Activated CD8-positive, alpha-beta T cell treated with anti-CD3 and anti-CD28 coated beads for 36 hours (primary cell): ENCODE measurements at places on chromosomes 4 and X. TPM values are rescaled to one million over a fixed set of nuclear protein-coding genes. Genes with fewer than 3 reads are reported as not detected.

DNA sequence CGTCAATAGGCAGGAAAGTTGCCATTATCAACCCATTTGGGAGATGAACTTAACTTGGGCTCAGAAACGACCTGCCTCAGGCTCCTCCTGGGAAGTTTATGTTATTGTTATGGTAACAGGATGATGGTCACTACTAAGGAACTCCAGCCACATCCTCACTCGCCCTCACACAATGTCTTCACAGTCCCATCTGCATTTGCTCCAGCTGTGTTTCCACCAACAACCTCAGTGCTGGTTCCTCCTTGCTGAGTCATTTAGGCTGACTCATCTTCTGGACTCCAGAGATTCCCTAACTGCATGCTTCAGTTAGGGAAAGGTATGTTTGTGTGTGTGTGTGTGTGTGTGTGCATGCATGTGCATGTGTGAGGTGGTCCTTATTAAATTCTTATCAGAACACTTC lies 293.4 kb upstream of the BOD1L1 start:
- DNase-seq, result no peak

- DNase-seq, result no peak
These were observed 21.2 kb upstream of the LCORL start for GRCh38 chr4:18042754-18043153.

- DNase-seq, result no peak
These were observed 84.7 kb downstream of the NHS start for GRCh38 chrX:17459661-17460060.

DNA sequence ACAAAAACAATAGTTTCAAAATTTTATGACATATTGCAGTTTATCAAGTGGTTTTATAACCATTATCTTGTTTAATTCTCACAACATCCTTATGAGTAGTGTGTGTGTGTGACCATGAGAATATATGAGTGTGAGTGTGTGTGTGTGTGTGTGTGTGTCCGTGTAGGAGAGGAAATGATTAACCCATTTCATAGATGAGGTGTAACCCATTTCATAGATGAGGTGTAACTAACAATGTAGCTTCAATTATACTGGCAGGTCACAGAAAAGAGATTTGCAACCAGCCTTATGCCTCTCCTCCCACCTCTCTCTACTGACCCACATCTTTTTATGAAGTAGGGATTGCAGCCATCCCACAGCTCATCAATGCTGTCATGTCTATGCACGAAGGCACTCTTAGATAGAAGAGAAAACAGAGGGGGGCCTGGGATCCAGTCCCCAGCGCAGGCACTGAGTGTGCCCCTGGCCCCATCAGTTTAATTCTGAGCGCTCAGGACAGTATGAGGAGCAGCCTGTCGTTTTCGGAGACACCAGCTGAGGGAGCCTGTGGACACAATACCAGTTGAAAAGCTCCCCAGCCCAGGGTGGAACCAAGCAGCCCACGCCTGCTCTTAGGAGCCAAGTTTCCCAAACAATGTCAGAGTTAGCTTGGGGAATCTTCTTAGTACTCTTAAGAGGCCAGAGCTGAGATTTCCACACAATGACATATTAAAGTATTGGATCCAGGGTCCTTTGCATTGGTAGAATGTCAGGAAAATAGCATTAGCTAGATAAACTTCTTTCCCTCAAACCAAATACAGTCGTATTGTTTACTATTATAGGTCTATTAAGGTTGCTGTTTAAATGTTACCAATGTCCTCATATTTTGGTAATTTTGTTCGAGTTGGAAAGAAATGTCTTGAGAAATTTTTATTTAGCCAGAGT lies 88.6 kb downstream of the PALLD start:
- DNase-seq, result peak; percentile 59

Gene CYP2U1
- 3.1 TPM for total RNA-seq

- no peak for DNase-seq
These were observed 40.6 kb upstream of the NAA11 start for GRCh38 chr4:79366422-79366821.

- no peak for DNase-seq
These were observed 466.4 kb downstream of the STIM2 start for GRCh38 chr4:27326991-27327390.

- DNase-seq, result no peak
These were observed 6.9 kb upstream of the PNMA6A start for GRCh38 chrX:153065389-153065788.

- no peak for DNase-seq
These were observed 102.5 kb downstream of the SH3RF1 start for GRCh38 chr4:169167957-169168858.

GRCh38 chr4:162170509-162170908 lies 6.7 kb upstream of the FSTL5 start:
- no peak for DNase-seq

DNA sequence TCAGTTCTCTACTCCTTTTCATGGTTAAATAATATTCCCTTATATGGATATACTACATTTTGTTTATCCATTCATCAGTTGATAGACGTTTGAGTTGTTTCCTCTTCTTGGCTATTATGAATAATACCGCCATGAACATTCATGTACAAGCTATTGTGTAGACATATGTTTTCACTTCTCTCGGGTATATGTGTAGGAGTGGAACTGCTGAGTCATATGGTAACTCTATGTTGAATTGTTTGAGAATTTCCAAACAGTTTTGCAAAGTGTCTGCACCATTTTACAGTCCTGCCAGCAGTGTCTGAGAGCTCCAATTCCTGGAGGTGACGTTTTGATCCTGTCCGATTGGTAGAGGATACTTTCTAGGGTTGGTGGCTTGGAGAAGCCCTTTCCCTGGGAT lies 23.6 kb downstream of the PLAC1 start:
- DNase-seq, result no peak

DNA sequence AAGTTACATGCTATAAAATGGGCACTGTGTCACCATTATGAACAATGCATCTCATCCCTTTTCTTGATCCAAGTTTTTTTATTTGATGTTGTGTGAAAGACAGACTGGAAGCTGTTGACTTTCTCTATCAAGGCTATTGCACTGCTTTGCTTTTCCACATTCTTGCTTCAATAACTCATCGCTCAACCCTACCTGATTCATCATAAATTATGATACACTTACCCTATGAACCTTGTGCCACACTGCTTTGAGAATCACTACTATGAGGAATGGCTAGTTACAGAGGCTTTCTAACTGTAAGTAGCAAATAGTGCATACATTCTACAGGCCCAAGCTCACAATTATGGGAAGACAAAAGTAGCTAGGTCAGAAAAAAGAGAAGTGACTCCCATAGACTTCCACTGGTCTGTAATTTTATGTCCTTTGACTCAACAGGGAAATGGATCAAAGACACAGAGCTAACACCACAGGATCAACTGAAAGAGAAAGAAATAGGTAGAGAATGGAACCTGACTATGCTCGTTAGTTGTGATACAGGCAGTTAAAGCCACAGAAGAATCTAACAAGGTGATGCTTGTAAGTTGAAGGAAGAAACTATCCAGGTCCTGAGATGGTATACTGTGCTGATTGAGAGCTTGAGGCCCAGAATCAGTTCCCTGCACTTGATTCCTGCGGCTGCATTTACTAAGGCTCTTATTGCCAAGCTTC lies 163.5 kb downstream of the PPP3CA start:
- no peak for DNase-seq

GRCh38 chr4:142549248-142549647 lies 296.9 kb downstream of the INPP4B start:
- DNase-seq, result no peak

Gene CXorf49
- not detected for total RNA-seq

Gene PPEF2
- 0.25 TPM for total RNA-seq

DNA sequence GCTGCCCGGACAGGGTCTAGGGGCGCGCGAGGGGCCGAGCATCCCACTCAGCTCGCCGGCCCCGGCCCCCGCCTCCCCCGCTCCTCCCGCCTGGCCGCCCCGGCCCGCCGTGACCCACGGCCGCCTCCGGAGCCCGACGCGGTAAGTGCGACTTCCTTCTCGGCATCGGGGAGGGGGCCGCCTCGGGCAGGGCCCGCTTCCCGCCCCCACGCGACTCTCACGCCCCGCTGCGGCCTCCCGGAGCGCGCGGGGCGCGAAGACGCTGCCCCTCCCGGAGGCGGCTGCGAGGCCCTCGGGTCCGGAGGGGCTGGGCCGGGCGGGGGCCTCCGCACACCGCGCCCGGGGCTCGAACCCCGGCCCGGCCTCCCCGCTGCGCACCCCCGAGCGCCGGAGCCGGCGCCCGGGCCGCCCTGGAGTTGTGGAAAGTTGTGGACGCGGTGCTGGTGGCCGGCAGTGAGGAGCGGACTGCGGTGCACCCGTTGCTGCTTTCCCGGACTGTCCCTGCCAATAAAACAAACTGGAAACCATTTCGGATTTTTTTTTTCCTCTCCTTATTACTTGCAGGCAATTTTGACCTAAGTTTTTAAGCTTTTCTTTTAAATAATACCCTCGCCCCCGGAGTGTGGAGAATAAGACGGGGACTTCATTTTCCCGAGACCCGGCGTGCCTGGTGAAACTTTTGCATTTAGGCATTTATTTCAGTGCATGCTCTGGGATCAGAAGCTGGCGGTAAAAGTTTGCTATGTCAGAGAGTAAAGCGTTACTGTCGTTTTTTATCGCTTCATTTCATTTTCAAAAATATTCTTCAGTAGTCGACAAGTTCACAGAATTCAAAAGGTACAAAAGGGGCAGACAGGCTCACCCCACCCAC lies 13.0 kb upstream of the TMEM156 start:
- DNase-seq, result peak; percentile 46

Gene TSPYL2
- total RNA-seq, result 56.8 TPM

DNA sequence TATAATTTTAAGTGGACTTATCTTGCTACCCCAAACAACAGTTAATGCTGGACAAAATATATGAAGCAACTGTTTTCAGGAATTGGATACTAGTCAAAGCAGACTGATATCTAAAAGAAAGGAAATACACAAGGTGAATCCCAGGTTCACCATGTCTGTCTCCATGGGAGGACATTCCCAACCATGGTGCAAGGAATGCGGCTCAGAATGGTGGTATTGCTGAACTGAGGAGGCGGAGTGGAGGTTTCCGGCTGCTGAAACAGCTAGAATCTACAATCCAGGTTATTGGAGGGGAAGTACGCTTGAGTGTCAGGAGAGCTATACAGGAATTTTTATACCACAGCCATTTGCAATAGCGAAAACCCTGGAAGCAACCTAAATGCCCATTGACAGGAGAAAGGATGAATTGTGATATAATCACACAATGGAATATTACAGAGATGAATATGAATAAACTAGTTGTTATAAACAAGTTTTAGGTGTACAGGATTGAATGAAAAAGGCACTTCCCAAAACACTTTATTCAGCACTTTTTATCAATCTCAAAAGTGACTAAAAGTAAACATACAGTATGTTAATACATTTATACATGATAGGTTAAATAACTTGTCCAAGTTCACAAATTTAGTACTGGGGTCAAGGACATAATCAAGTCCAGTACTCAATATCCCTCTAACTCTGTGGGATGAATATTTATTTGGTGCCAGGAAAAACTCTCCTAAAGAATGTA lies 9.0 kb downstream of the HMGB2 start:
- no peak for DNase-seq

DNA sequence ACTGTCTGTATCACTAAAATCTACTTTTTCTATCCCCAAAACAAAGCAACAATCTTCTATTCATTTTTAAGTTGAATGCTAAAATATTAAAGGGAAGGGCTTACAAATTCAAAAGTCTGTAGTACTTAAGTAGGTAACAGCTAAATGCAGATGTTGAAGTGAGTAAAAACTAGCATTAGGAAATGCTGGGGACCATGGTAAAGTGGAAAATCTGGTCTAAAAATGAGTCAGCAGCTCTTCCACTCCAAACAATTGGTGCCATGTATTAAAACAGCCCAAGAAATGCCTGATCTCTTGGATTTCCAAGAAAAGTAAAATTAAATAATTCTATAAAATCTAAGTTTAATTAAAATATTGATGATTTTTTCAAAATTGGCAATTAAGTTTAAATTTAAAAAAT lies 73.3 kb upstream of the PPP3CA start:
- DNase-seq, result no peak

DNA sequence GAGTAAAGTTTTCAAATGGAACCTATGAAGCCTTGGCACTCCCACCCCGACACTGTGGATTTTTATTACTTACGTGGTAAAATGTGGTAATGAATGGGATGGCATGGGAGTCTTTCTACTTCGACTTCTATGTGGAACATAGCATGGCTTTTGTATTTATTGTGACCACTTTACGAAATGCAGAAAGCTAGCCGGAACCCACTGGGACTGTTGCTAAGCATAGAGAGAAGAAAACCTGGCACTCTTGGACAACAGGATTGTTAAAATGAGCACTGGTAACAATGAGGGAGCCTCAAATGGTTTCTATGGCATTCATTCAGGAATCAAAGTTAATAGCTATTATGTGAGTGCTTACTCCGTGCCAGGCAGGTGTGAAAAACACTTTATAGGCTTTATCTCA lies 113.3 kb downstream of the PDS5A start:
- DNase-seq, result no peak

DNA sequence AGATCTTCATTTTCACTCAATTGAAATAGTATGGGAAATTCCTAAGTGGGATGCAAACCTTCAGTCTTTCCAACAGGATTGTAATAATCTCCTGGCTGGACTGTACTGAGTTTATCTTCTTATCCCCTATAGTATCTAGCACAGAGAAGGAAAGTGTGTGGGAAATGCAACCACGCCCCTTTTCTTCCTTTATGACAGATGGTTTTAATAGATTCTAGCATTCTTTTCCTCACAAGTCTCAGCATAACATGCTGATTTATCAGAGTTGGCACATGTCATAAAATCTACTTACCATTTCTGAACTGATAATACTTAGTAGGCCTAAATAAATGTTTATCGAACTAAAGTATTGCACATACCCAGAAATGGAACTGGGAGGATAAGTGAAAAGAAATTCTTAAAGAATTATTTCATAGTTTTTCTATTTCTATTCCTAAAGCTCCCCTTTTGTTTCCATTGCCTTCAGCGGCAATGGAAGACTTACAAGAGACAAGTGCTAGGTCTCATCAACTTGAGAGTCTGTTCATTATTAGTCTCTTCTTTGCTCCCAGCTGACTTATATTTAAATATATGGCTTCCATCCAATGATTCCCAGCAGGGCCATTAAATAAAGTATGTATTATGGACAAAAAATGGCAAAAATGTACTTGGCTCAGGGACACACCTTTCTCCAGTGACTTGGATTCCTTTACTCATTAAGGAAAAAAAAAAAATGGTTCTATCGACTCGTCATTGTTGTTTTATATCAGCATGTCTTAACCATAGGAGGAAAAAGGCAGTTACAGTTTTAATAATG lies 484.5 kb downstream of the IL1RAPL1 start:
- DNase-seq, result no peak

DNA sequence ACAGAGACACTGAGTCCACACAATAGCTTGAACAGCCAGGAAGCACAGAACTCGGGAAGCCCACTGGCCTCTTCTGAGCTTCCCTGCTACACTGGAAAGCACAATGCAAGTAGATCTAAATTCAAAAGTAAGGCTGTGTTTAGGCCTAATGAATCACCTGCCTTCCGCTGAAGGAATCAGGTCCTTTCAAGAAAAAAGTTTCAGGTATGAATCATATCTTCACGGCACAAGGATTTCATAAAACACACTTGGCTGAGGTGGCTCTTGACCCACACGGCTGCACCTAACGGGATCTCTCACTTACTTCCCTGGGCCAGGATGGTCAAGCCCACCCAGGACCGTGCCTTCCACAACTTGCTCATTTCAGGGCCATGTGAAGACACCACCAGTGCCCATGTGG lies 59.3 kb downstream of the IRF2 start:
- DNase-seq, result no peak

Gene ENAM
- total RNA-seq, result not detected
